Epithelial cell of esophagus (primary cell): ENCODE measurements at places on chromosomes 1 and 21.

DNA sequence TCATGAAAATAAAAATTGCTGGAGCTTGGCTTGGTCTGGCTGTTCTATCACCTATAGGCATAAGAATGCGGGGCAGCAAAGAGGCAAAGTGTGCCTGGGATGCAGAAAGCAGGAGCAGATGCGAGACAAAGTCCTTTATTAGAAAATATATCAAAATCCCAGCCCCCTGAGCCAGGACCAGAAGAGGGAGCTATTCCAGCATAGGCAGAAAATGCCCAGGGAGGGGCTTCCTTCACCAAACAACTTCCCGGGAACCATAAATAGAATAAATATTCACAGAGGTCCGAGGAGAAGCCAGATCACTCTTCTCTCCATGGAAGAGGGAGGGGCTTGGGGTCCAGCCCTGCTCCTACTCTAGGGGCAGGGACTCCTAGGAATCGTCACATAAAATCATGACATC is 5.0 kb downstream of the PPOX start:
- no peak for DNase-seq

GRCh38 chr1:221604948-221605347 is 136.9 kb downstream of the DUSP10 start:
- peak; percentile 65 for DNase-seq

GRCh38 chr1:236389253-236389652 is 4.8 kb upstream of the EDARADD start:
- peak; percentile 15 for DNase-seq

GRCh38 chr1:41666981-41667631 is 182.6 kb upstream of the EDN2 start:
- DNase-seq = peak; percentile 79

DNA sequence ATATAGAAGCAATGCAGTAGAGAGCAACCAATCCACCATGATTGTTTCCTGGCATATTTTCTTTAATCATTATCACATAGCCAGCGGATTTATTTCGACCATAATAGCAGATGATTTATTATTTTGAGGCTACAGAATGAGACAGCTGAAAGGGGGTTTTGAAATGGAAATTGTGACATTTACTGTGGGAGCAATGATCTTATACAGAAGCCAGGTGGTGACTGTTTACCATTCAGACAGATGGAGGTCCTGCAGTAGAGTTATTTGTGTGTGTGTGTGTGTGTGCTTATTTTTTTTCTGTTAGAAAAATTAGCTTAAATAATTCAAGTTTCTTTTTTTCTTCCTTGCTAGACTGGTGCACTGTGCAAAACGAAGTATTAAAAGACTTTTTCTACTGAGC is 1784.5 kb downstream of the MRPL39 start:
- DNase-seq = no peak

DNA sequence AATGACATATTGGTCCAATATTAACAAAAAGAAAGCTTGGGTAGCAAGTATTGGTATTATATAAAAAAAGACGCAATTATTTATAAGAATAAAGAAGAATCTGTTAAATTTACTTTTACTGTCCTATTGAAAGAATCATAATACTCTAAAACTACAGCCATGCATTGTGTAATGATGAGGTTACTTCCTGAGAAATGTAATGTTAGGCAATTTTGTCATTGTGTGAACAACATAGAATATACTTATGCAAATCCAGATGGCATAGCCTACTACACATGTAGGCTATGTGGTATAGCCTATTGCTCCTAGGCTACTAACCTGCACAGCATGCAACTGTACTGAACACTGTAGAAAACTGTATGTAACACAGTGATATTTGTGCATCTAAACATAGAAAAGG is 121.2 kb upstream of the PTGFR start:
- DNase-seq = peak; percentile 35

DNA sequence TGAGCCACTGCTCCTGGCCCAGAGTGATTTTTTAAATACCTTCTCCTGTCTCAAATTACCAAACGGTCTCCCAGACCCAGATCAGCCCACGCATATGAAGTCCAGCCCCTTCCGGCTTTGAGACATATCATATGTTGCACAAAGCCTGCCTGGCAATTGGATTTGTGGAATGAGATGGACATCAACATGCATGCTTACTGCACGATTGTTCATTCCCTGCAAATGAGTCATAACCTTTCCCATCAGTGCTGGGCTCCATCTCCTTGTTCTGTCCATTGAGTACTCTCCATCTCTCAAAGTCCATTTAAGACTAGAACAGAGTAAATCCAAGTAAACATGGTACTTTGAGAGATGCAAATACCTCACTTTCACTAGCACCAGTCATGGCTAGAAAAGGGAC is 612.2 kb upstream of the USP24 start:
- DNase-seq = peak; percentile 40

GRCh38 chr1:26578167-26578566 is 48.6 kb downstream of the RPS6KA1 start:
- DNase-seq = no peak
